ENCODE measurements at places on chromosomes 7 and 10.

DNA sequence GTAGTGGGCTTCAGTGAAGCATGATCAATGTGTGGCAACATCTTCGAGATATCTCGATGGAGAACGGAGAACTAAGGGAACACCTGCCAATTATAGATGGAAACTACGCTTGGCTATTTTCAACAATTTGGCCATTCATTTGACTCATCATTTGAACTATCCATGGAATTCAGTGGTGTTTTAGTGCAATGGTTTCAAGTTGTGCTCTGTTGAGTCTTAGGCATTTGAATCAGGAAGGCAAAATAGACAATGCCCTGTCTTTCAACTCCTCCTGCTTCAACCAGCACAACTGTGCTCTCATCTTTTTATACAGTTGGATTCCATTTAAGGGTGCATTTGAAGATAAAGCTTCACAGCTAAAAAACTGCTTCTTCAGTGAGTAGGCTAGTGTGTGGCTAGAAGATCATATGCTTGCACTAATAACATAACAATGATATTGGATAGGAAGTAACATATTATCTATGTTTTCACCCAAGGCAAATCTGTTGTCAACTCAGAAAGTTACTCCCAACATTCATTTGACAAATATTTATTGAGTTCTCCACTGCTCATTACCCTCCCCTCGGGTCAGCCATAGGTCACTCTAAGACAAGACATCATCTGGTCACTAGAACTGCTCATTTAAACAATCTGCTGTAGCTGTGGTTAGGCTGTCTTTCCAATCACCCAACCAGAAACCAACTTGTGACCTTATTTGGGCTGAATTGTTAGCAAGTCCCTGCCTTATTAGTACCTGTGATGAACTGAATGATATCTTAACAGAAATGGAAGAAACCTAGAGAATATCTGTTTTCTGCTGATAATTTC lies 314.1 kb upstream of the SP4 start:
- no peak for DNase-seq

DNA sequence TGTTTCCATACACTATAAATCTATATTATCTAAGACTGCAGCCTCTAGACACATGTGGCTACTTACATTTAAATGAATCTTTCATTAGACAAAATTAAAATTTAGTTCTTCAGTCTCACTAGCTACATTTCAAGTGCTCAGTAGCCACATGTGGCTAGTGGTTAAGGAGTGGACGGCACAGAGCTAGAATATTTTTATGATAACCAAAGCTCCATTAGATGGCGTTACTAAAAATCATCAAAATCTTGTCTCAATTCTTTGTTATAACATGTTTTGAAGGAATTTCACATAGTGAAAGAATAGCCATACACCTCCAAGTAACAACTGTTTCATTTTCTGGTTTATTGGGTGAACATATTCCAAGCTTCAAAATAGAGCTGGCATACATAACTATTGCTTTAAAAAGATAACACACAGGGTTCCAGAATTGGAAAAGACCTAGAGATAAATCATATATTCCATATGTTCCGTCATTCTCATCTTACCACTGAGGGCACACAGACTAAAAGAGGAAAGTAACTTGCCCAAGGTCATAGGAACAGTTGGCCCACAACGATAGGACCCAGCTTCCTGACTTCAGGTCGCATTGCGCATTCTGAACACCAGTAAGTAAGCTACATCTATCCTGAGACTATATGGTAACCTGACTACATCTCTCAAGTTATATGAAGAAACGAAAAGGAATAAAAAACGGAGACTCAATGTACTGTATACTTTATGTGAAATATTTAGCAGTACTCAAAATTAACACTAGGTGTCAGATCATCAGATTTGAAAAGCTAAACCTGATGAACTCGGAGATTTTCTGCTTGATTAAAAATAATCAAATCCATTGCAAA lies 66.6 kb downstream of the CAV1 start:
- no peak for DNase-seq

- DNase-seq = no peak
Measured at GRCh38 chr10:78785066-78785465, 283.7 kb upstream of the ZMIZ1 start.

- no peak for DNase-seq
Measured at GRCh38 chr7:98242934-98243333, 9.1 kb downstream of the TECPR1 start.

DNA sequence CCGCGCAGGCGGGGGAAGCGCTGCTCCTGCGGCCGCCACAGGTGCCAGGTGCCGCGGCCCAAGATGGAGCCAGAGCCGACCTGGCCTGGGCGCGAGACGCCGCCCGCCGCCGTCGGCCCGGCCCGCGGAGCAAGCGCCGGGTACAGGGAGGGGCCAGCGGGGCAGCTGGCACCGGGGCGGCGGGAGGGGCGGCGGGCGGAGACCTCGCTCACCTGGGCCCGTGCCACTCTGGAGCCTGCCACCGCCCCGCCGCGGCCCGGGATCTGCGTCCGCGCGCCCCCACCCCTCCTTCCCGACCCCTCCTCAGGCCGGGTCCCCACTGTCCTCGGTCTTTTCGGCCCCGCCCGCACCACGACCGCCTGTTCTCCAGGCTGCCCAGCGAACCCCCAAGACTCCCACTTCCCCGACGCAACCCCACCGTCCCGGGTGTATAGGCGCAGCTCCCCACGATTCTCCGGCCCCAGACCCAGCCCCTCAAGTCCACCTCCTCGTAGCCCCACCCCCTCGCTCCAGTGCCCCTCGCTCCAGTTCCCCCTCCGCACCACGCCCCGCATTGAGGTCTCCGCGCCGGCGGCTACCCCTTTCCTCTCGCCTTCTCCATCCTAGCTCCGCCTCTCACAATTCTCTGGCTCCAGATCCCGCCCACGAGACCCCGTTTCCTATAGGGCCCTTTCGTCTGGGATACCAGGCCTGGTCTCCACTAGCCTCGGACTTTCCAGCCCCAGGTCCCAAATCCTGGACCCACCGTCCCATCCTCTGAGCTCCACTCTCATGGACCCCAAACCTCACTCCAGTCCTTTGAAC lies at the start of gene GPRIN2:
Gene GPRIN2, minus strand, starts transcription at position 144 of the 804 bp plus-strand sequence. CDS start 5,922 bp downstream, outside the sequence.
- no peak for DNase-seq

GRCh38 chr10:72162978-72163377 lies 52.8 kb upstream of the ANAPC16 start:
- peak; percentile 75 for DNase-seq

DNA sequence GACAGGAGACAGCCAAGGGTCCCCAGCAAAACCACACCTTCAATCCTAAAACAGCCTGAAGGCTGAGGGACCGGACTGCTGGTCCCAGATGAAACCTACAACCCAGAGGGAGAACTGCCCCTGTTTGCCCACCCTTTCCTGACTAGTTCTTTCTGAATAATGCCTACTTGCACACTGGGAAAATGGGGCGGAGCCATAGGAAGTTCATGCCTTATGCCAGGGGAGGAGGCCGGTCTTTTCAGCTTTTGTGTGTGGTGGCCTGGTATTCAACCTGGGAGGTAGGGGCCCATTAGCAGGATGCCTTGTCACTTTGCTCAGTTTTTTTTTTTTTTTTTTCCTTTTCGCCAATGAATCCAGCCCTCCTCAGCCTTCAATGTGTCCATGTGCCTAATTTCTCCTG lies 20.7 kb downstream of the TOMM7 start:
- no peak for DNase-seq

DNA sequence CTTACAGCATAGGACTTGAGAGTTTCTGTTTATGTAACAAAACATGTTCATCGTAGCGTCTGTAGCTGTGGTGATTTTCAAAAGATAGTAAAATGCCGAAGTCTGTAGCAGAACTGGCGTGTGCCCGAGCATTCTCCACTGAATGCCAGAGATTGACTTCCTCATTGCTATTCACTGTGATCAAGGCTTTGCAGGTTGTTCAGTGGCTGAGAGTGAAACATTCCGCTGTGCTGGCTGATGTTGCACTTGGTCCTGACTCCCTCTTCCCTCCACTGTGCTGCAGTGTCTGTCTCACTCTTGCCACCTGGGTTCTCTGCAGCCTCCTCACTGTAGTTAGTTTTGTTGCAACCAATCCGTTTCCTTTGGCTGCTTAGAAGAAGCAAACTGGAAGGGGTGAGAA lies 37.6 kb downstream of the FHIP2A start:
- no peak for DNase-seq

GRCh38 chr7:156176039-156176438 lies 363.8 kb upstream of the SHH start:
- DNase-seq = no peak

- no peak for DNase-seq
Measured at GRCh38 chr10:124536496-124537050, 75.0 kb downstream of the LHPP start.

- no peak for DNase-seq
Measured at GRCh38 chr7:92155108-92155739, 20.9 kb upstream of the CYP51A1 start.

DNA sequence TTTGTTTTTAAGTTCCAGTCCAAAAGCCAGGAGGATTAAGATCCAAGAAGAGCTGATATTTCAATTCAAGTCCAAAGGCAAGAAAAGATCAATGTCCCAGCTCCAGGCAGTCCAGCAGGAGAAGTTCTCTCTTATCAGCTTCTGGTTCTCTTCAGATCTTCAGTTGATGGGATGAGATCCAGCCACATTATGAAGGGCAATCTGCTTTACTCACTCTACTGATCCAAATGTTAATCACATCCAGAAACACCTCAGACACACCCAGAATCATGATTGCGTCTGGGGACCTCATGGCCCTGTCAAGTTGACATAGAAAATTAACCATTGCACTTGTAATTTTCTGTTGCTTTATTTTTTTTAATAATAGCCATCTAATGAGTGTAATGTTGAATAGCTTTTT lies 178.4 kb downstream of the HERPUD2 start:
- no peak for DNase-seq

- no peak for DNase-seq
Measured at GRCh38 chr7:24463474-24463873, 109.8 kb upstream of the PALS2 start.

GRCh38 chr10:1576467-1577372 lies 160.6 kb downstream of the ADARB2 start:
- no peak for DNase-seq

DNA sequence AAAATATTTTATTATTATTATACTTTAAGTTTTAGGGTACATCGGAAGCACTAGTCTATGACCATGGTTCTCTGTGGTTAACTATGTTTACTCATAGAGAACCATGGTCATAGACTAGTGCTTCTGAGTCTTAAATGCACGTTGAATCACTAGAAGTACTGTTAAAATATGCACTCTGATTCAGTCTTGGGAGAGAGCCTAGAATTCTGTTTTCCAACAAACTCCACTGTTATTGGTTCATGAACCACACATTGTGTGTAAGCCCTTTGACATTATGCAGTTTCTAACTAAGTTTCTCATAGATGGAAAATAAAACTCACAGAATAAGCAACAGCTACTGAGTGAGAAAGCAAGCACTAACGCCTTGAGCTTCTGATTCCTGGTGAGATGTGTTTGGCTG lies 1120.6 kb downstream of the SORCS1 start:
- peak; percentile 11 for DNase-seq

DNA sequence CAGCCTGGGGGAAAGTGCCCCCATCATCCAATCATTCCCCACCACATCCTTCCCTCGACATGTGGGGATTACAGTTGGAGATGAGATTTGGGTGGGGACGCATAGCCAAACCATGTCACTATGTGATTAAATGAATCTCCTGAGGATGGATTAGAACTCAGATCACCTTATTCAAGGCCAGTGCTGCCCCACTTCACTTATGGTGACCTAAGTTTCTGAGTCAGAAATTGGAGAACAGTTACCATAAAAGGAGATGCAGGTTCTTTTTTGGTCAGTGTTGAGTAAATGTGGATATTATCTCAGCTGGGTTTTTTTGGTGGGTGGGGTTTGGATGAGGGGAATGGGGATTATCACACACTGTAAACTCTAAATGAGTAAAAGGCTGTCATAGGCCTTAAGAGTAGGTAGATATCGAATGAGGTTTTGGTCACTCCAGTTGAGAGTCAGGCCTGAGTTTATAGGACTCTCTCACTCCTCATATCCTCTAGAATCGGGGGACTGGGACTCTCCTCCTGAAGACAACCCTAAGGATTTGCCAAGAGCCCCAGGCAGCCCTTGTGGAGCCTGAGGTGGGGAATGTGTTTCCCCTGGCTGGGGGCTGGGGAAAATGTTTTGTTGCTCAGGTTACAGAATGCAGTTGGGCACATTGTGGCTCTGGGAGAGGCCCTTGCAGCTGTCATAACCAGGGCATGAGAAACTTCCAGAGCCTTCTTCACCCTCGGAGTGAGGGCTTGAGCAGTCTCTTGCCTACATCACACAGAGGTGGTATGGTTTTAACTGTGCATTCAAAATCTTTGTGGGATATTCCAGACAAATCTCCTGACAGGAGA lies 213.0 kb downstream of the BAMBI start:
- DNase-seq = no peak

- no peak for DNase-seq
Measured at GRCh38 chr7:55449992-55450535, 84.9 kb downstream of the LANCL2 start.
